ENCODE measurements at places on chromosomes 3 and 15.

DNA sequence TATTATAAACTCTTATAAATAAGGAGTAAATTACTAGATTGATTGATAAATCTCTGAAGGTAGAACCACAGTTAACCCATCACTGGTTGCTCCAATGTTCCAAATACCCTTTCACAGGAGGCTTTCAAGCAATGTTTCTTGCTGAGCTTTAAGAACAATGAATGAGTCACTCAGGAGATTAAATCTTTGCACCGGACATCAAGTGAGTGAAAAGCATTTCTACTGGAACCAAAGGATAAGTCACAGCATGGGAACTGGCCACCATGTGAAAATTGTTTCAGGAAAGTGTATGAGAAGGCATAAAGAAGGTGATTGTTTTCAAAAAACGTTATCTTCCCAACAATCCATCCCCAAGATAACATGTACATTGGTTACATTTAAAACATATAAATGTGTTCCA, 90.6 kb downstream of the CNTN3 start:
- DNase-seq = no peak

DNA sequence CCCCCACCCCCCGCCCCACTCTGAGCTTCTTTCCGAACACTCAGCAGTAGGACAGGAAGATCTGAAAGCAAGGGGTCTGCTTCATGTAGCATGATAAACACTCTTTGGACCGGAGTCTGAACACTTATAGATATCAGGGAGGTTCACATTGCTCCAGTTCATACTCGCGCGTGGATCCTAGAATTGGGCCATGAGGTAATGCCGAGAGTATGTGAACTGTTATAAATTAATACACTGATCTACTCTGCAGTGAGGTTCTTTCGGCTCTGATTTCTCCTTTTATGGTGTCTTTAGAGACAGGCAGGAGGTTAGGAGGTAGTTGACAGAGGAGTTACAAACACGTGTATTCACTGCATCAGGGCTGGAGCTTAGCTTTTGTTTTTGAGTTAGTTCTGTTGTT, 223.0 kb downstream of the THSD4 start:
- no peak for DNase-seq

DNA sequence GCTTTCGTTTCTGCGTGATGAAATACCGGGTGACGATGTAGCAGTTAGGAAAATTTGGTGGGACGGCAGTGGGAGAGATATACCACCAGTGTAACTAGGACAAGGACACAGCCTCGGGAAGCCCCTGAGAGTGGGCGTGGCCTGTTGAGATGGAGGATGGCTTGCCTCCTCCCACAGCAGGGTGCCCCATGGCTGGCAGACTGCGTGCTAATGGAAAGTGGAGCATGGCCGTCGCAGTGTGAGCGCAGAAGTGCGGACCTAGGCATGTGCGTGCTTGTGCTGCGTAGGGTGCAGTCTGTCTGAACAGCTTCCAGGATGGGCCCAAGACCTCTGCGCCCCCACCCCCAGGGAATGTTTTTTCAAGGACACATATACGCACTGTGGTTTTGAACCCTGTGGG, 56.8 kb downstream of the CHDH start:
- DNase-seq = no peak

GRCh38 chr3:45852828-45853227, 10.9 kb upstream of the LZTFL1 start:
- no peak for DNase-seq

- DNase-seq = no peak
Measured at GRCh38 chr15:89524184-89524583, 27.8 kb upstream of the RHCG start.

DNA sequence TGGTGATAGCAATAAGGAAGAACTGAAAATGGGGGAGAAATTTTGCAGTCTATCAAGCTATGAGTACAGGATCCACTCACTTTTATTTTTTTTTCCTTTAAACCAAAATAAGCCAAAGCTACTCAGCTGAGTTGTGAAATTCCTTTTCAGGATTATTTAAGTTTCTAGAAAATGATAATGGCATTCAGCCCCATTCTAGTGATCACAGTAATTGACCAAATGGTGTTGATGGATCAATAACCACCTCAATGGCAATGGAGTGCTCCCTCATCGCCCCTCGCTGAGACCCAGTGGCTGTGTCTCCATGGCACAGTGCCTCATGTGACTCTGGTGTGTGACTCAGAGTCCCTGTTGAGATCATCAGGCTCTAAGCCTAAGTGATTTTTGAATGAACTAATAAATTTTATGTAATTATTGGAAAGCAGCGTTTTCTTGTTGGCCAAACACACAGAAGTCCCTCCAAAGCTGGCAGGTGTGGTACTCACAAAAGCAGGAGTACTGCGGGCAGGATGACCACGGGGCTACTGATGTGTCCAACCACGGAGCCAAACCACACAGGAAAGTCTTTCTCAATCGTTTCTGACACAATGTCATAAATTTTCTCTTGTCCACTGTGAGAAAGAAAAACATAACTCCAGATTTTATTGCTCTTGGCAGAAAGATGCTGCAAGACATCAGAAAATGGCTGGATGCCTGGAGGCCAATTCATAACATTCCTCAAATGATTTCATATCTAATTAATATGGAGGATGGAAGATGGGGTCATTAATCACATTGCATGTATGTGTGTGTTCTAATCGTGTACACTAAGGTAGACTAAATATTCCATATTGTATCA, 14.4 kb upstream of the STARD5 start:
- DNase-seq = no peak

- no peak for DNase-seq
Measured at GRCh38 chr15:91265416-91265940, 165.4 kb downstream of the SV2B start.

GRCh38 chr3:16113704-16114103, 60.8 kb upstream of the GALNT15 start:
- no peak for DNase-seq

GRCh38 chr15:48642795-48643194, 2.7 kb downstream of the FBN1 start:
- no peak for DNase-seq

DNA sequence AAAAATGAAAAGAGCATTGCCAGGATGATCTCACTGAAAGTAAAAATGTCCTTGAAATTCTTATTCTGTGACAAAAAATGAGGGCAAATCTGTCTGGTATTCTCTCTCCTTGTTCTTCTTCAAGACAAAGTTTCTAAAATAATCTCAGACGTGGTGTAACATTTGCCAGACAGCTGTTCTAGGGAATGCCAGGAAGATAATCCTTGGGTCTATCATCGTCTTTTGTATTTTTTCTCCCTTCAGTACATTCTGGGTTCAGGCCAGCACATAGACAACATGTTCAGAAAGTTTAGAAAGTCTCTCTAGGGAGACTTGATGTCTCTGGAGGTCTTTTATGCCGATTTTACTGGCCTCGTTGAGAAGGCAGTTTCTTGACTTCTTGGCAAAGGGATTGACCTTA, 121.2 kb upstream of the HES1 start:
- no peak for DNase-seq

- DNase-seq = no peak
Measured at GRCh38 chr15:60535743-60536142, 56.8 kb upstream of the ICE2 start.

GRCh38 chr3:197367081-197367780, 68.8 kb upstream of the DLG1 start:
- peak; percentile 63 for DNase-seq

DNA sequence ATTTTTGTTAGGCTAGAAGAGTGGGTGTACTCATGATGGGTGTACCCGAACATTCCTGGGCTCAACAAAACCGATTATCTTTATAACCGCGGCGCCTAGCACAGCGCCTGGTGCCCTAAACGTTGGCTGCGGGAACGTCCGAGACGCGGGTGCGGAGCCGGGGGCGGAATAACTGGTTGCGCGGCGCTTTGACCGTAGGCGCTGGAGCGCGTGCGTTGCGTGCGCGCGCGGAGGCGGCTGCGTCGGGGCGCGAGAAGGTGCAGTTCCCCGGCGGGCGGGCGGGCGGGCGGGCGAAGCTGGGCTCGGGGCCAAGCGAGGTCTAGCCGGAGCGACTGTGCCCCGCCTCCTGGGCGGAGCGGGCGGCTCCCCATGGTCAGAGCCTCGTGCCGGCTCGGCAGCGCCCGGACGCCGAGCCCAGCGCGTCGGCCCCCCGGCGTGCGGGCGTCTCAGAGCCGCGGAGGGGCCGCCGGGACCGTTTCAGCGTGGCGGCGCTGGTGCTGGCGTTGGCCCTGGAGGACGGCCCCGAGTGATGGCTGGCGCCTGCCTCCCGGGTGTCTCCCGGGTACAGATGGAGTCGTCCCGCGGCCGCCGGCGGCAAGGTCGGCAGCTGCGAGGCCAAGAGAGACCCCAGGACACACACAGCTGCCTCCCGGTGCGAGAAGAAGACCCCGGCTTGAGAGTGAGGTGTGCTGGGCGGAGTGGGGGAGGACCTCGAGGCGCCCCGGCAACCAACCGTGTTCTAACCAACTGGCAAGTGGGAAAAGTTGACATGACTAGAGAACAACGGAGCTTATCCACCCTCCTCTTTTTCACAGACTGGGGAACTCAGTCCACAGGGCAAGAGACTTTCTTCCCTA, at the start of gene PLAAT1:
Gene PLAAT1 (plus strand): TSS at position 373 of the 857 bp plus-strand sequence. CDS start 14,429 bp downstream, outside the sequence.
- DNase-seq = peak; percentile 54

GRCh38 chr3:167066977-167067786, 312.9 kb downstream of the ZBBX start:
- DNase-seq = no peak

DNA sequence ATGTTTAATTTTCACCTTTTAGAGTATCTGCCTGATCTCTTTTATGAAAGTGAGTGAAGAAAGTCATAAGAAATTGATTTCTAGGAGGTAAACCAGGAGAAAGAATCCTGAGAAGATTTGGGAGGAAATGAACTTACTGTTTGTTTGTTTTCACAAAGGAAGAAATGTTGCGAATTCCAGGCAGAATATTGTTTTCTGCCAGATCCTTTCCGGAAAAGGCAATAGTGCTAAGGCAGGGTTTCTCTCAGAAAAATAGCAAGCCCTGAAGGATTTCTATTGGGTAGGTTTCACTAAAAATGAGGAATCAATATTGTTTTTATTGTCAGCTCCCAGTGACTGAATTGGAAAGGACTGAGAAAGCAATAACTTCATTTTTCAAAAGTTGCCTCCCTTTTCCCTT, 85.7 kb upstream of the TGFBR2 start:
- DNase-seq = no peak

DNA sequence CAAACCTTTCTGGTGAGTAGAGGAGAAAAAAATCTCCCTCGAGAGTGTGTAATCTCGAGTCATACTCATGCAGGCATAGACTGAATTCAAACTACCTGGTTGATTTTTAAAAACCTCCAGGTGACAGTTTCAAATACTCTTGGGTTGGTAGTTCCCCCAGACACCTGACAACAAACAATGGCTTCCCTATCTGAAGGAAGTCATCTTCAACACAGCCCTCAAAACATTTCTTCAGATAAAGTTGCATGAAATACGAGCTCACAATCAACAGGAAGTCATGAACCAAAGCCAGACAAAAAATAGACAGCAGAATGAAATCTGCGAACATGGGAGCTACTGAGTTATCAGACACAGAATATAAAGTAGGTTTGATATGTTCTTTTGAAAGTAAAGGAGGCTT, 112.8 kb downstream of the ST8SIA2 start:
- no peak for DNase-seq

DNA sequence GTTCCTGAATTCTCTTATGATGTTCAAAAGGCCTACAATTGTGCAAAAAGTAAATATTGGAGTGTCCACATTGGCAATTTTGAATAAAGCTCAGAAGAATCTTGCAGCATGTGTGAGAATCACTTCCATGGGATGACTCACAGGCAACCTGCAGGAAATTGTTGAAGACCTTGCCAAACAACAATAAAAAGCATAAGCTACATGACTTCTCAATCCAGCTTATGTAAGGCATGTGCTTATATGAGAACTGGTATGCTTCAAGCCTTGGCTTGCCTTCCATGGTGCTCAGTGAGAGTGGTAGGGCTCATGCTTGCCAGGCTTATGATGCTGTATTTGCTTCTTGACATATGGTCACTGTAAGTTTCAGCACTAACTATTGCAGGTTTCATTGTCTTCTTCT, 18.4 kb upstream of the BCHE start:
- DNase-seq = no peak
